Right lobe of liver (tissue), 6 donors: ENCODE measurements at places on chromosomes 16 and 17.

DNA sequence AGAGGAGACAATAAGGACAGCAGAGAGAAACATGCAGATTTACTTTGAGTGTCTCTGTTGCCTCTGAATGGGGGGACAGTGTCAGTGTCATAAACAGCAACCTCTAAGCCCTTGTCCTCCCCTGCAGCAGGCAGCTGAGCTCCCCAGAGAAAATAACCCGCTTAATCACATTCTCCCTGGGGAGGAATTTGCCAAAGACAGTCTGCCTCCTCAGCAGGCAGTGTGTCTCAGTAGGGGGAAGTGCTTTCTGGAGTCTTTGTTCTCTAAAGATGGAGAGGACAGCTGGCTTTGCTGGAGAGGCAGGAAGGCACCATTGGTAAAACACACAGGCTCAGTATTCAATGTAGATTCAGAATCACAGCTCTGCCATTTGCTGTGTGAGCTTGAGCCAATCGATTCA, 16.1 kb downstream of the TEKT5 start:
- no peak for DNase-seq
- no peaks in the 10 kb centered on the region for H3K4me1 ChIP-seq
- H3K27ac ChIP-seq: no peak overlapping the region
- H3K36me3 ChIP-seq: no peaks in the 10 kb centered on the region

GRCh38 chr16:3542601-3543373, 34.4 kb downstream of the NLRC3 start:
- H3K36me3 ChIP-seq: peaks cover 1% of the 10 kb centered on the region
- H3K4me1 ChIP-seq: no peaks in the 10 kb centered on the region
- H3K4me3 ChIP-seq: no peak overlapping the region

DNA sequence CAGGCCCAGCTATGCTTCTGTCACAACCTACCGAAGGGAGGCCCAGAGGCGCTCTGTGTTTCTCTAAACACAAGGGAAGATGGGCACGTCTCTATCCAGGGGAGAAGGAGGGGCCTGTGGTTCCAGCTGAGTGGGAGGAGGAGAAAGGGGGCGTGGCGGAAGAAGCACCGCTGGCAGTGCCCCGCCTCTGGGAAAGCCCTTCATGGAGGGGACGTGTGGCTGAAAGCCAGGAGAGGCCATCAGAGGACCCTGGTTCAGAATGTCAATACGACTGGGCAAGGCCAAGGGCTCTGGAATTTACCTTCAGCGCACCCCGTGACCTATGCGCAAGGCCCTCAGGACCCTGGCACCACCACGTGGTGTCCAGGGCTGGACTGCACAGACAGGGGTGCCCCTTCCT, 12.3 kb upstream of the SLC38A8 start:
- peaks cover 40% of the 10 kb centered on the region for H3K36me3 ChIP-seq
- no peak overlapping the region for H3K27ac ChIP-seq
- peak; percentile 38 for DNase-seq
- H3K4me1 ChIP-seq: no peaks in the 10 kb centered on the region

DNA sequence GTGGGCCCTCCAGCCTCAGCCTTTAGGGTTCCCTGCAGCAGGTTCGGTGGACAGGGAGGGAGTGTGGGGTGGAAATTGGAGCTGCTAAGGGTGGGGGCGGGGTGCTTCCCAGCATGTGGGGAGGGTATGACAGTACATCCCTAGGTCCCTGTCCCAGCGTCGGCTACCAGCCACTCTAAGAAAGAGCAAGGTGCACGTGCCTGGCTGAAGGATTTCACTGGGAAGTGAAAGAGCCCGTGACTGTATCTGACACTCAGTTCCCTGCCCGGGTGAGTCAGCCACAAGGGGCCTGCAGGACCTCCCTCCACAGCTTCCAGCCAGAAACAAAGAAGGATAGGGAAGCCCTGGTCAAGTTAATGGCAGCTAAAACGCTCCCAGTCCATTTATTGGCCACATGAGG, 4.1 kb downstream of the SNRNP25 start:
- DNase-seq: no peak
- no peaks in the 10 kb centered on the region for H3K36me3 ChIP-seq
- no peak overlapping the region for H3K4me3 ChIP-seq
- no peaks in the 10 kb centered on the region for H3K27me3 ChIP-seq
- no peaks in the 10 kb centered on the region for H3K4me1 ChIP-seq

DNA sequence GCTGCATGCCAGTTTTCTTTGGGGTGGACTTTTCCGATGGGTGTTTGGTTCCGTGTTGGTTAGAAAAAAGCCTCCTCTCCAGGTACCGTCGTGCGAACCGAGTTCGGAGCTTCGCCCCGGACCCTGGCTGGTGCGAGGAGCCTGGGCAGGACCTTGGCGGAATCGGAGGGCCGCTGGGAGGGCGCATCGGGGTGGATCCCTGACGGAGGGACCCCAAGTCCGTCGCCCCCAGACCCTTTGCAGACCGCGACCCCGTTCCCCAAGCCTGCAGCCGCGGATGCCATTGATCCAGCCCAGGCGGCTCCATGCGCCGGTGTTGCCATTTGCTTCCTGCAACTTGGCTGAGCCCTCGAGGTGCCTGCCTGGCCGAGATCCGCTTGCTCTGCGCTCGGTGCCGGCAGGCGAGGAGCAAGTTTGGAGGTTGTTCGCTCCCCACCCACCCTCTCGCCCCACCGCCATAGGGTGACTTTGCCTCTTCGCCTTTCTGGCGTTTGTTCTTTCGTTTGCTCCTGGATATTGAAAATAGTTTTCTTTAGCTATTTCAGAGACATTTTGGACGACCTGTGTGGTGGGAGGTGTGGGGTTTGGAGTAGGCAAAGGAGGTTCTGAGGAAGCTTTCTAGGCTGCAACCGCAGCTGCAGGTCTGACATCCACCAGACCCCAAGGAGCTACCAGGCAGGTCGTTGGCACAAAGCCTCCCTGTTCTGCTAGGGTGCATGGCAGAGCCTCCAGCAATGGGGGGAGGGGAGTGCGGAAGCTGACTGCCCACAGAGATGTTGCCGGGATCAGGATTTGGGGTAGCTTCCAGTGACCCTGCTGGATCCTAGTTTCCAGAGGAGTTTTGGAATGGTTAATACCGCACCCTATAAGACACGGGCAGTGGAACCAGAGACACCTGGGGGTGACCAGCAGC, 58.2 kb downstream of the RAP1GAP2 start:
- H3K27me3 ChIP-seq: no peaks in the 10 kb centered on the region
- no peaks in the 10 kb centered on the region for H3K4me1 ChIP-seq
- peak overlapping the region; percentile 48 for H3K4me3 ChIP-seq
- DNase-seq: no peak
- H3K36me3 ChIP-seq: no peaks in the 10 kb centered on the region

- no peak overlapping the region for H3K4me3 ChIP-seq
- no peaks in the 10 kb centered on the region for H3K27me3 ChIP-seq
- H3K4me1 ChIP-seq: no peaks in the 10 kb centered on the region
- DNase-seq: no peak
Observed at GRCh38 chr16:2587891-2588565, 50.2 kb downstream of the PDPK1 start.

- DNase-seq: no peak
- H3K27ac ChIP-seq: no peak overlapping the region
- no peaks in the 10 kb centered on the region for H3K36me3 ChIP-seq
- H3K4me1 ChIP-seq: peaks cover 41% of the 10 kb centered on the region
- no peaks in the 10 kb centered on the region for H3K27me3 ChIP-seq
- no peak overlapping the region for H3K4me3 ChIP-seq
Observed at GRCh38 chr17:44000141-44000860, 4.1 kb upstream of the NAGS start.

GRCh38 chr17:47279062-47279801, 25.6 kb downstream of the ITGB3 start:
- no peaks in the 10 kb centered on the region for H3K27me3 ChIP-seq
- no peaks in the 10 kb centered on the region for H3K36me3 ChIP-seq
- no peak overlapping the region for H3K4me3 ChIP-seq
- H3K27ac ChIP-seq: peak overlapping the region; percentile 57
- no peak for DNase-seq

DNA sequence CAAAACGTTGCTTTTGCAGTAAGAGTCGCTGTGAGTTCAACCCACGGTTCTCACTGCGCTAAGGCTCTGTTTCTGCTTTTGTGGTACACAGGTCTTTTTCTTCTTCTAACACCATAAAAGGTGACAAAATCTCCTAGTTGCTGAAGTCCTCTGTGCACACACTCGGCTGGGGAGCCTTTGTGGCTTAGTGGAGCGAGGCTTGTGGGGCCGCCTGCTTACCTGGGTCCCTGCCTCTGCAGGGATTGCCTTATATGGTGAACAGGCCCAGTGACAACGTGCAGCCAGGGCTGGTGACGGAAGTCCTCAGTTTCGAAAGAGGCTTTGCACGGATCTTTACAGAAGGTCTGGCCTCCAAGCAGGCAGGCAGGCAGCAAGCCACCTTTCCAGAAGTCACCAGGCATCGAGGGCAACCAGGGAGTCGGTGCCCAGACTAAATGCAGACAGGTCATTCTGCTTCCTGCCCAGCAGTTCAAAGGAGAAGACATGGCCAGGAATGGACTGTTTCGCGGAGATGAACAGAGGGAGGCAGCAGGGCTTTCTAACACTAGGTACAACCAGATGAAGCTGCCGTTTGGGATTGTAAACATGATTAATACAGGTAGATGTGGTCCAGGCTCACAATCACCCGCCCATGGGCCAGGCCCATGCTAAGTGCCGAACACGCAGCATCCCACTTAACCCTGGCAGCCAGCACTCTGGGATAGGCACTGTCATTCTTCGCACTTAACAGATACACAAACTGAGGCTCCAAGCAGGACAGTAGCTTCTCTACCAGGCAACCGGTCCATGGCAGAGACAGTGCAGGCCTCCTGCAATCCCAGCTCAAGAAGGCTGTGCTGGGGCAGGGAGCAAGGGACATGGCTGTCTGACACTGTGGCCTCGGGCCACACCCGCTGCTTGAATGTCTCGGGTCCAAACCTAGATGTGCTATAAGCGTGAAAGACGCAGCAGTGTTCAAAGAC, 10.7 kb upstream of the MEAK7 start:
- no peaks in the 10 kb centered on the region for H3K36me3 ChIP-seq
- H3K4me1 ChIP-seq: no peaks in the 10 kb centered on the region
- no peak overlapping the region for H3K27ac ChIP-seq
- no peaks in the 10 kb centered on the region for H3K27me3 ChIP-seq
- DNase-seq: no peak

DNA sequence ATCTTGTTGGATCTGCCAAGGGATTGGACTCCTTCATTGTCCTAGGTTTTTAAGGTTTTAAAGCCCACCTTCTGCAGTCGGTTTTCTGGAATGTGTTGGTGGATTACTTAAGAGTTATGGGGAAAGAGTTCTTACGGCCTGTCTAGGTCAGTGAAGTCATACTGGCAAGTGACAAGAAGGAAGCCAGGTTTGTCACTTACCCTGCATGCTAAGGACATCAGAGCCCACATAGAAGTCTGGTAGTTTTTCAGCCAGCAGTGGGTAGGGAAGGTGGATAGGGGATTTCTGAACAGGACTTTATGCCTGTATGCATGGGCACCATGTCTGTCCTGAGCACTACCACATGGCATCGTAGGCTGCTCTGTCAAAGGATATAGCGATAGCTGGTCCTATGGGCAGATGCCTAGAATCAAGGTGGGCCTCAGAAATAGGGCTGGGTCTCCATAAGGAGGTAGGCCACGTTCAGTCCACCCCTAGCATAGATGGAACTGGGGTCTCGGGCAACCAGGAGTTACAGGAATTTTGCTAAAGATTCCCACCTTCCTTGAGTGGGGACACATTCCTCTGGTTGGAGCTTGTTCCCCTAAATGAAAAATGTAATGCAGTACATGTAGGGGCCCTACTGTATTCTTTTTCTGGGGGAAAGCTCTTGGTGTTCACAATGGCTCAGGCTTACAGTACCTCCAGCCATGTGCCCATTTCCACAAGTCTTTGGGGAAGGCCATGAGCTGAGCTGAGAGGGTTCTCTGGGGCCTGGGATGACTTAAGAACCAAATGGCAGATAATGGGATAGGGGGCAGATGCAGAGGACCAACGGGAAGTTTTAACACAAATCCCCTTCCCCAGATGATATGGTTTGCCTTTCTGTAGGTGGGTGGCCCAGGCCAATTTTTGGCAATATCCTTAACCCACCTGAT, 27.5 kb downstream of the TRPV2 start:
- H3K27ac ChIP-seq: no peak overlapping the region
- H3K36me3 ChIP-seq: peaks cover 41% of the 10 kb centered on the region
- no peak overlapping the region for H3K4me3 ChIP-seq
- peaks cover 28% of the 10 kb centered on the region for H3K4me1 ChIP-seq

DNA sequence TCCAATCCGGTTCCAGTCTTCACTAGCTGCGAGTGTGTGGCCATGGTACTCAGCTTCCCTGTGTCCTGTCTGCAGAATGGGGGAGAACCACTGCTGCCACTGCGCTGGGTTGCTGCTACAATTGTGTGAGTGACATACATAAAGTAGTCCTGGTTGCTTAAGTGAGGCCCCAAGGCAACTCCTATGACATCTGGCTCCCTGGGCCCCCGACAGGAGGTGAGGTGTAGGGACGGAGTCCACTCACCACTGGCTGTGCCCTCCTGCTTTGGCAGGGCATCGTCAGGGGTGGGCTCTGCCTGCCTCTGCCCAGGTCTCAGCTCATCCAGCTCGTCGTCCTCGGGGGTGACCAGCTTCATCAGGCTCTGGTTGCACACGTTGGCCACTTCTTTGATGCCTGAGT, 20.4 kb downstream of the VAC14 start:
- H3K36me3 ChIP-seq: peaks cover 37% of the 10 kb centered on the region
- no peak for DNase-seq
- no peak overlapping the region for H3K4me3 ChIP-seq
- H3K27ac ChIP-seq: no peak overlapping the region
- H3K27me3 ChIP-seq: no peaks in the 10 kb centered on the region
- H3K4me1 ChIP-seq: no peaks in the 10 kb centered on the region

DNA sequence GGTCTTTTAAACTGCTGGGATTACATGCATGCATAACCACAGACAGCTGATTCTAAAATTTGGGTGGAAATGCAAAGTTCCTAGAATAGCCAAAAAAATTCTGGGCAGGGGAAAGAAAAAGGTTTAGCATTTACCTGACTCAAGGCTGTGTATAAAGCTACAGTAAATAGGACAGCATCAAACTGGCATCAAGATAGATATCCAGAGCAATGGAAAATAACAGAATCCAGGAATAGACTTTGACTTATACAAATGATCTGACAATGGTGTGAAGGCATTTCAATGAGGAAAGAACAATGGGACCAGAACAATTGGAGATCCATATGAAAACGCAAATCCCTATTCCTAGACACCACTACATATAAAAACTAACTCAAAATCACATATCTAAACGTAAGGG, 12.9 kb downstream of the ANKFY1 start:
- no peak overlapping the region for H3K4me3 ChIP-seq
- H3K27ac ChIP-seq: no peak overlapping the region
- no peaks in the 10 kb centered on the region for H3K27me3 ChIP-seq
- H3K4me1 ChIP-seq: no peaks in the 10 kb centered on the region
- DNase-seq: no peak
